ENCODE measurements at places on chromosomes 12 and 14. TPM values are rescaled to one million over a fixed set of nuclear protein-coding genes. Genes with fewer than 3 reads are reported as not detected.

- DNase-seq = no peak
Observed at GRCh38 chr14:42323426-42323825, 716.8 kb downstream of the LRFN5 start.

- no peak for DNase-seq
Observed at GRCh38 chr12:96048393-96048969, 13.1 kb upstream of the LTA4H start.

- DNase-seq = no peak
Observed at GRCh38 chr12:105113094-105113493, 5.6 kb downstream of the WASHC4 start.

Gene IL22
- total RNA-seq = not detected

Gene ZC2HC1C
- 0.46 TPM for total RNA-seq

All from B cell (primary cell).